ENCODE measurements at places on chromosomes 11 and 22. TPM values are rescaled to one million over a fixed set of nuclear protein-coding genes. Genes with fewer than 3 reads are reported as not detected.

The RHOD gene
- 25.2 TPM for total RNA-seq

GRCh38 chr11:128575961-128576350 is 11.4 kb downstream of the ETS1 start:
- no peak for DNase-seq

GRCh38 chr11:8477151-8477550 is 116.9 kb downstream of the STK33 start:
- no peak for DNase-seq

The TMEM45B gene
- not detected for total RNA-seq

The C11orf86 gene
- not detected for total RNA-seq

GRCh38 chr22:38866024-38866398 is 6.0 kb downstream of the CBX6 start:
- DNase-seq: no peak

The OR2AT4 gene
- 0.87 TPM for total RNA-seq

DNA sequence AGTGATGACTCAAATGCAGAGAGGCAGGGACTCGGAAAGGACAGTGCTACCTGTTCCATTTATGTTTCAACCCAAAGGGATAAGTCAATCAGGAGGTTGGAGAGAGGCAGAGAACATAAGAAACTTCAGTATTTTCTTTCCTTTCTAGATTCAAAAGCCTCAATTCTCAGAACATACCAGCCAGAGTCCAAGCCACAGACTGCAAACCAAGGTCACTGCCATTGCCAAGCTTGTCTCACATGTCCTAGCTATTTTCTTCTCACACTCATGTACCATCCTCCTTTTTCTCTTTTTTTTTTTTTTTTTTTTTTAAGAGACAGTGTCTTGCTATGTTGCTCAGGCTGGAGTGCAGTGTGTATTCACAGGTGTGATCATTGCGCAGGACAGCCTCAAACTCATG is 111.7 kb upstream of the AKIP1 start:
- no peak for DNase-seq

GRCh38 chr11:70488171-70488703 is 89.9 kb downstream of the CTTN start:
- no peak for DNase-seq

DNA sequence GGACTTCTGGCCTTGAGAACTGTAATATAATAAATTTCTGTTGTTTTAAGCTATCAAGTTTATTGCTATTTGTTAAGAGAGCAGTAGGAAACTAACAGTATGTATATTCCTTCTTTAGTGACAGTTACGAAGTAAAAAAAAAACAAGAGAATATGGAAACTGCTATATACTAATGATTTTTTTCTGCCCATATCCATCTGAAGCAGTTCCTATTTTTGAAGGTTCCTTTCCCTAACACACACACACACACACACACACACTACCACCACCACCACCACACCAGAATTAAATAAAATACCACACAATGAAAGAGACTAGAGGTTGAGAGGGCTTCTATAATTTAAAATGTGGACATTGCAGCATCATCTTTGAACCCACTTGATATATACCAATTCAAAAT is 44.4 kb upstream of the CARD18 start:
- DNase-seq: no peak
